Activated naive CD8-positive, alpha-beta T cell treated with anti-CD3 and anti-CD28 coated beads, Interleukin-2, amount 50 U/mL, for 24 hours (primary cell): ENCODE measurements at places on chromosomes 7 and 10.

- no peak for DNase-seq
These were observed 165.6 kb downstream of the AVL9 start for GRCh38 chr7:32660936-32661335.

DNA sequence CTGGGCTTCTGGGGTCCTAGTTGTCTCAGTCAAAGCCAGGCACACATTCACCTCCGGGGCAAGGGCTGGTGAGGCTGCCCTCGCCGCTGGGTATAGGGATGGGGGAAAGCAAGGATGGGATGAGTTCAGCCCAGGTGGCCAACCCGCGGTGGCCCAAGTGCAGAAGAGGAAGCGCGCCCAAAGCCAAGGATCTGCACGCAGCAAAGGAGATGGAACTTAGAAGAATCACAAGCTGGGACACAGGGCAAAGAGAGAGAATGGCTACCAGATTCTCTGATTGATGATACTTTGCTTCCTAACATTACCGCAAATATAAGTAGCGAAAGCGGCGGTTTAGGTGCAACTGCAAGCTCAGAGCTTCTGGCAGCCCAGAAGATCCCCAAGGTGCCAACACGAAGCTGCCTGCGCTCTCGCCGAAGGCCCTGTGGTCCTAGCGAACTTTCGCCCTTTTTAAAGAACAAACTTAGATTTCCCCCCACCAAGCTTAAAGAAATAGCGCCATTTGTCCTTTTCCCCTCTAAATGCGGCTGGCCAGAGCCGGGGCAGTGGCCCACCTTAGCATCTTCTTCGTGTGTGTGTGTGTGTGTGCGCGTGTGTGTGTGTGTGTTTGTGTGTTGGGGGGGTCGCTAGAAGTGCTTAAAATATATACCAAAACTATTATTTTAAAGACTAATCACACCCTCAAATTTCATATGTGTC, 927 bp upstream of the MKX start:
- no peak for DNase-seq

DNA sequence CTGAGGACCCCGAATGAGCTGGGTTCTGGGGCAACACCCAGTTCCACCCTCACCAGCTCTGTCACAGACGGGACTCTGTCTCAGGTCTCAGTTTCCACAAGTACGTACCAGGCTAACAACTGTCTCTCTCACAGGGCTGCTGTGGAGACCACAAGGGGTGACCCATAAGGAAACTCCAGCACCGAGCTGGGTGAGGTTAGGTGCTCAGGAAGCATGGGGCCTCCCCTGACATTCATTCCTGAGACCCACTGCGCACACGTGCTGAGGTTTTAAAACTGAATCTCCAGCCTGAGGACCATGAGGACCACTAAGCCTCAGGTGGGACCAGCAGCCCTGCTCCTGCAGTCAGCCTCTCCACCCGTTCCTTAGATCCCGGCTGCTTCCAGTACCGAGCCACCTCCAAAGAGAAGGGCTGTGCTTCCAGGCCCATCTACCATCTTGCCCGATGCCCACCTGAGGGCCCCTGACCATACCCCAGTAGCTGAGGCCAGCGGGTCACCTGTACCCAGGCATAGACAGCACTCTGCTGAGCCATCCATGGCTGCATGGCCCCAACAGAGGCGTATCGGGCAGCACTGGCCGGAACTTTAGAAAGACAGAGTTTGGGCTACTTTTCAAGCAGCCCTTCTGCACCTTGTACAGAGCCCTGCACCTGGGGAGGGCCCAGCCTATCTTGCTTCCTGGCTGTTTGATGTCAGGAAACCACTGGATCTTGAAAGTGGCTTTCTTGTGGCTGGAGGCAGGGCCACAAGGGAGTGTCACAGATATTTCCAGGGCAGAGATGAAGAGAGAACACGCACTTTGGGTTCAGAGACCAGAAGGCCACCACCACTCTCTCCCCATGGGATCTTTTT, 18.7 kb downstream of the HSPA12A start:
- no peak for DNase-seq

DNA sequence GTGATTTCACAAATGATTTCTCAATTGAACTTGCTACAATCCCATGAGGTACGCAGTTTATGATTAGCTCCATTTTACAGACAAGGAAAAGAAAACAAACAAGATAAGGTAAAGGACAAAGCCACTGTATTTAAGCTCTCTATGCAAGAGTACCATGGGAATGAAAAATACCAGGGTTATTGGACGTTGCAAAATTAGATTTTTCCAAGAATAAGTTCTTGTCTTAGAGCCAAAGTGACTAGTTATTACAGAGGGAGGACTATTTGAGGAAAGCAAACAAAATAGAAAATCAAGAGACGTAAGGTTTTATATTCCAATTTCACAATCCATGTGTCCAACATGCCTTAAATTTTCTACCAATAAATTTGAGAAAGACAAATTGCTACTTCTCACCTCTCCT, 97.9 kb upstream of the PTN start:
- DNase-seq = no peak

DNA sequence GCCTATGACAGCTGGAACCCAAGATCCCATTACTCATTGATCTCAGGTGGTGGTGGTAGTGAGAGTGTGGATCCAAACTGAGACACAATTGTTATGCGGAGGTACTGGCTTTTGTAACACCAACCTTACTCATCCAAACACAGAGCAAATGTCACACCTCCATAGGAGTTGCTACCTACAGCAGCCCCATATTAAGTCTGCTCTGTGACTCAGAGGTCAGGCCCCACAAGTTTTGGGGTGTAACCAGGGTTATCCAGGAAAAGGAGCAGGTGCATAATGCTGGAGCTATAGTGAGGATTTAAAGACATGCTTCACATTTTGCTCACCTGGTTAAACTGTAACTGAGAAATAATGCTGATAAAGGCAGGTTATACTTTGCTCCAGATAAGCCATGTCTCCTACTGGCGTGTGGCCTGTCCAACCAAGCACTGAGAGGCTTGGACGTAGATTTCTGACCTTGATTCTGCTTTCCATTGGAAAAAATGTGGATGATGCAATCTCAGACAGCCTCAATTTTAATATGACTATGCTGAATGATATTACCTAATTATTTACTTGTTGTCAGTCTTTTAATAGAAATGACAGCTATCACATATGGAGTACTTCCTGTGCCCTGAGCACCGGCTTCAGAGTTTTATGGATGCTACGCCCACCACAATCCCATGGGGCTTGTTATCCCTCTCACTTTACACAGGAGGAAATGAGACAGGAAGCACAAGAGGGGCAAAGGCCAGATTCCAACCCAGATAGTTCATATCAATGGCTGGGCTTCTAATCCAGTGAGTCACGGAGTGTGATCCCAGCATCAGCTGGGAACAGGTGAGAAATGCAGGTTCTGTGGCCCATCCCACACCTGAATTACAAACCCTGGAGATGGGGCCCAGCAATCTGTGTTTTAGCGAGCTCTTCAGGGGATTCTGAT, 181.3 kb downstream of the CHN2 start:
- no peak for DNase-seq

DNA sequence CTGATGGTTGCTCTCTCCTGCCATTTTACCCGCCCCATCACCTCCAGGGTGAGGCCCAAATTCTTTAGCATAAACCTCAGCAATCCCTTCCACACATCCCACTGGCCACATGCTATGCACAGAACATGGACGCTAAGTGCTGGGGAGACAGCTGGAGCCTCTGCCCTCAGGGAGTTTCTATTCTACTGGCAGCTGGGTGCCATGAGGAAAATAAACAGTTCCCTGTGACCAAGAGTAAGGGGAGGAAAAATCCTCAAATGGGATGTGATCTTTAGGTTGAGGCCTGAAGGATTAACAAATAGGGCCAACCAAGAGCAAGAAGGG, 1.2 kb downstream of the PARP12 start:
- DNase-seq = no peak

DNA sequence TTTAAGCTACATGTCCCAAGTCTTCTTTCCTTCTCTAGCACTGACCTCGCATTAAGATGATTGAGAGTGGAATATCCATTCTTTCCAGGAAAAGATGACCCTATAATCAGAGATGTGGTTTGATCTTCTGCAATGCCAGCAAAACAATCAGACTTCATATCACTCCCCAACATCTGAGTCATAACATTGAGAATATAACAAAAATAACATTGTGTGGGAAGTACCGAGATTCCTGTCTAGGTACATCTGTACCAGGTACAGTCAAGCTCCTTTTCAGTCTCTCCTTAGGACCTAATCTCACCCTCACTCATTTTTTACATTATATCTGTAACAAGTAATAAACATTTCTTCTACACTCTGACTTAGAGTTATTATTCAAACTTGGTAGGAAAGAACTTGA, 201.6 kb downstream of the LRRTM3 start:
- DNase-seq = no peak

- peak; percentile 32 for DNase-seq
These were observed 25.4 kb upstream of the PRXL2A start for GRCh38 chr10:80382989-80383388.

- DNase-seq = no peak
These were observed 102.5 kb downstream of the IMMP2L start for GRCh38 chr7:111459757-111460280.

- DNase-seq = no peak
These were observed 35.1 kb downstream of the SDK1 start for GRCh38 chr7:3336042-3336665.

DNA sequence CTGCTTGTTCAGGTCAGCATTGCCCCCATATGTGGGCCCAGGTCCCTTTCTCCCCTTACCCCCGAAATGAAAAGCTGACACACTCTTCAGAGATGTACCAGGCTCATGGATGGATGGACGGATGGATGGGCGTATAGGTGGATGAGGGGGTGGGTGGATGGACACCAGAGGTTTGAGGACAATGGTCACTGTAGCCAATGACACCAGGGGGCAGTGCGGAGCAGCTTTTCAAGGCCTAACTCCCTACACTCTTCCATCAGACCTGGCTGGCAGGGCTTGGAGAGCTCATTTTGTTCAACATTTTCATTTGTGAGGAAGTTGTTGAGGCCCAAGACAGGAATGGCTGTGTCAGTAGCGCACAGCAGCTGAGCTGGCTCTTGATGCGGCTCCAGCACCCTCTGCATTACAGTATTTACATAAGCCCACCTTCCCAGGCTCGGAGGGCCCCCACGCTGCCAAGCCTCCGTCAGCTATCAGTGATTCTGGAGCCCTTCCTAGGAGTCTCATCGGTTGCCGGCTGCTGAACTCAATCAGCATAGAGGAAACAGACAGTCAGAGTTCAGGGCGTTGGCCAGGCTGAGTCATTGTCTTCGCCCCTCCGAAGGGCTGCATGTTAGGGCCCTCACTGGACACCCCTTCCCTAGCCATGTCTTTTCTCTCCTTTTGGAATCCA, 11.6 kb upstream of the FFAR4 start:
- peak; percentile 69 for DNase-seq

DNA sequence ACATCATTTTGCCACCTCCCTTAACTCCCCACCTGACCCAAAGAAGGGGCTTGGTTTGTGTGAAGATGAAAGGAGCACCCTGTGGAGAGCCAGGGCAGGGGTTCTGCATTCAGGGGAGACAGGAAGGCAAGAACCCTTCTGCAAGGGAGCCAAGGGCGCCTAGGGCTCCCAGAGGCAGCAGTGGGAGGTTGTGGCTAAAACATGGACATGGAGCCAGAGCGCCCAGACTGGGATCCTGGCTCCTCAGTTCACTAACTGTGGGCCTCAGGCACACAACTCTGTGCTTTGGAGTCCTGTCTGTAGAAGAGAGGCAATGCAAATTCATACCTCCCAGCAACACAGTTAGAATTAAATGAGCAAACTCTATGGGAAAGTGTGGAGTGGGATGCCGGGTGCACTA, 123.1 kb upstream of the MACROH2A2 start:
- no peak for DNase-seq

GRCh38 chr7:149456506-149457421, 4.1 kb downstream of the ZNF777 start:
- DNase-seq = no peak

- DNase-seq = no peak
These were observed 577.8 kb downstream of the ETV1 start for GRCh38 chr7:13411636-13412035.

DNA sequence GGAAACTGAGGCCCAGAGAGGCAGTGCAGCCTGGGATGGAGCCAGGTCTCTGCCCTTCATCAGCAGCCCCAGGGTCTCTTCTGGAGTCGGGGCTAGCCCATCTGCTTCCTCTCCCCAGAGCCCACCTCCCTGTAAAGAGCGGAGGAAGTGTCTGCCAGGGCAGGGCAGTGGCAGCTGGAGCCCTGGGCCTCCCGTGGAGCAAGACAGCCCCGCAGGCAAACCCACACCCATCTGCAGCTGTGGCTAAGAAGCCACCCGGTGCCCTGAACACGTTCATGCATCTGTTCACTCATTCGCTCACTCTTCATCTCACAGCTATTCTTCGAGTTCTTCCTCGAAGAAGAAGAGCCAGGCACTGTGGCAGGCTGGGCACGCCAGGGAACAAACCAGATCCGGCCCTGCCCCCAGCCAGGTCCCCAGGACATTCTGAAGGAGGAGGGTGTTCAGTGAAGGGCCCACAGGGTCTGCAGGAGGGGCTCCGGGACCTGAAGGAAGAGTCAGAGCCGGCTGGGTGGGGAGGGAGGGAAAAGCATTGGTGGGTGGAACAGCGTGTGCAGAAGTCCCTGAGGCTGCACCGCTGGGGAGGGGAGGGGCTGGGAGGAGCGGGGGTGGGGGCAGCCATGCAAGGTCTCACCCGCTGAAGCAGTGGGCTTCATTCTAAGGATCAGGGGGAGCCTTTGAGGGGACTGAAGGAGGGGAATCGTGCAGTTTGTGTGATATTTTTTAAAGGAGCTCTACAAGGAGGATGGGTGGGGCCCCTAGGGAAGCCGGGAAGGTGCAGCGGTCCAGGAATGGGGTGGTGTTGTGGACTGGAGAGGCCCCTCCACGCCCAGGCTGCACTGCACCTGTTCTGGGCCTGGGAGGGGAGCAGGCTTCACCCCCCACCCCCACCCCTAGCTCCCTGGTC, 99.1 kb downstream of the UNCX start:
- DNase-seq = no peak

GRCh38 chr7:106683941-106684340, 23.0 kb upstream of the CCDC71L start:
- DNase-seq = no peak

GRCh38 chr10:80173466-80173865, 31.9 kb downstream of the ANXA11 start:
- no peak for DNase-seq

DNA sequence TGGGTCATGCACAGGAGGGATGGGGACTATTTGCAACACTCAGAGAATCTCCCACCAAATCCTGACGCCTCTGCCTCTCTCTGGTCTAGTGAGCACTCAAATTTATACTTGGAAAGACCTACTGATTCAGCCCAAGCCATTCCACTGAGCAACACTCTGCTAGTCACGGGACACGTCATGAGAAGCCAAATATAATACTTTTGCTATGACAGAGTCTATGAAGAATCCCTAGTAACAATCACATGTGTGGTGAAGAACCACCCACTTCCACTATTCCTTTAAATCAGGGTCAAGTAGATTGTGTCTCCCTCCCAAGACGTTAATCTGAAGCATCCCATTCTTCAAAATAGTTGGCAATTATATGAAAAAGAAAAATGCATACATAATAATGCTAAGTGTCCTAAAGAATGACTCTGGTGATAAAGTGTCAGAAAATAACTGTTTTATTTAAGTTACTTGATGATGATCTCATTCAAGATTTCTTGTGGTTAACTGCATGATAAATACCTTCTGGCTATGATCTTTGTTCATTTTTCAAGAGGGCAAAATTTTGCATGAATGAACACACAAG, 28.5 kb downstream of the CHCHD3 start:
- DNase-seq = no peak
